ENCODE measurements at places on chromosomes 13 and 19. TPM values are rescaled to one million over a fixed set of nuclear protein-coding genes. Genes with fewer than 3 reads are reported as not detected.

- H3K4me1 ChIP-seq: peaks cover 12% of the 10 kb centered on the region
- no peak overlapping the region for H3K4me3 ChIP-seq
- H3K27me3 ChIP-seq: peaks cover 55% of the 10 kb centered on the region
- H3K36me3 ChIP-seq: no peaks in the 10 kb centered on the region
Measured at GRCh38 chr13:27827646-27828045, 35.4 kb downstream of the GSX1 start.

Gene FTL
- total RNA-seq: 1,027 TPM

DNA sequence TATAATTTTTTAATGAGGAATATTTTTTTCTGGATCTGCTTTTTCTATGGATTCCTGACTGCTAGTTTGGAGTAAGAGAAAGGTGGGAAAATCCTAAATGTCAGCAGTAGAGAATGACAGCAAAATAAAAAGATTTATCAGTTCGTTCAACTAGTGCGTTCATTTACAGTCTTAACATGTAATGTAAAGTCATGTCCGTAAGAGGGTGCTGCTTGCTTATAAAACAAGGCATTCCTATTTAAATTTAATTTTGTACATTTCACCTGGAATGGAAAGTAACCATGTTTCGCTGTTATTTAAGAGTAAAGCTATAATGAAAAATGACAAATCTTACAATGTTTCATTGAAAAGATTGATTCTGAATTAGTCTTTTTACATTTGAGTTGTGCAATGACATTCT, 76.6 kb downstream of the ZMYM2 start:
- peaks cover 76% of the 10 kb centered on the region for H3K36me3 ChIP-seq
- H3K27me3 ChIP-seq: no peaks in the 10 kb centered on the region
- DNase-seq: no peak
- H3K4me1 ChIP-seq: peaks cover 11% of the 10 kb centered on the region
- H3K4me3 ChIP-seq: no peak overlapping the region

DNA sequence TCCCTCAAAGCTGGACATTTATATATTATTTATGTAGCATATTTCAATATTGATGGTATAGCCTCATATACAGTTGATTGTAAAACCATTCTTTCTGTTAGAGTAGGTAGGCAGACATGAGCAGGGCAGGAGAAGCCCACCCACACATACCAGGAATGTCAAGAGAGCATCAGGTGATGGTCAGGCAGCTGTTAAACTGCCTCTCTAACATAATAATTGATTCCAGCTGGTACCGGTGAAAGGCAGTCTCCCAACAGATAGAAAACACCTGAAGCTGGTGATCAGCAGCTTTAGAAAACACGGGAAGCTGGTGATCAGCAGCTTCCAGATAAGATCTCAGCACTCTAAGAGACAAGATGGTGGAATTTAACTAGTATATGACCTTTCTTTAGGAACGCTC, 132.9 kb downstream of the SLITRK6 start:
- H3K4me3 ChIP-seq: no peak overlapping the region
- no peaks in the 10 kb centered on the region for H3K4me1 ChIP-seq
- H3K36me3 ChIP-seq: no peaks in the 10 kb centered on the region
- no peak for DNase-seq
- H3K27ac ChIP-seq: no peak overlapping the region

Gene B3GNT3
- 0.13 TPM for total RNA-seq

- H3K4me3 ChIP-seq: no peak overlapping the region
- no peaks in the 10 kb centered on the region for H3K27me3 ChIP-seq
- no peak for DNase-seq
- no peak overlapping the region for H3K27ac ChIP-seq
Measured at GRCh38 chr19:31616031-31616430, 266.8 kb upstream of the TSHZ3 start.

DNA sequence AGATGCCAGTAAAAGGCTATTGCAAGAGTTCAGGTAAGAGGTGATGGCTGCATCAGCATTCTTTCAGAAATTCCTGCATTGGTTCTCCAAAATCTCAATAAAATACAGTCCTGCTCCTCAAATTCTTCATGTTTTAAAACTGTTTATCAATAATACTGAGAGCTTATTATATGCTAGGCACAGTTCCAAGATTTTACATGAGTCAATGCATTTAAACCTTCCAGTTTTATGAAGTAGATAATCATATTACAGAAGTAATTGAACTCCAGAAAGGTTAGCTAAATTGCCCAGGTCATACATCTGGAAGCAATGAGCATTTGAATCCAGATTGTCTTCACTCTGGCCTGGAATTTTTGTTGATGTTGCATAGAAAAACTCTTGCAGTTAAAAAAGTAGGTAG, 282.9 kb upstream of the SLITRK6 start:
- H3K4me3 ChIP-seq: no peak overlapping the region
- H3K27me3 ChIP-seq: no peaks in the 10 kb centered on the region
- no peaks in the 10 kb centered on the region for H3K36me3 ChIP-seq
- H3K4me1 ChIP-seq: no peaks in the 10 kb centered on the region
- H3K27ac ChIP-seq: no peak overlapping the region

- peaks cover 9% of the 10 kb centered on the region for H3K36me3 ChIP-seq
- H3K4me3 ChIP-seq: peak overlapping the region; percentile 70
- DNase-seq: no peak
- peaks cover 50% of the 10 kb centered on the region for H3K4me1 ChIP-seq
Measured at GRCh38 chr19:49468199-49468598, 5.8 kb upstream of the FLT3LG start.

- H3K4me1 ChIP-seq: no peaks in the 10 kb centered on the region
- H3K27me3 ChIP-seq: no peaks in the 10 kb centered on the region
- H3K27ac ChIP-seq: no peak overlapping the region
- no peak overlapping the region for H3K4me3 ChIP-seq
Measured at GRCh38 chr13:41568972-41569351, 111.6 kb downstream of the RGCC start.

- H3K4me1 ChIP-seq: peaks cover 10% of the 10 kb centered on the region
- no peak overlapping the region for H3K4me3 ChIP-seq
- no peaks in the 10 kb centered on the region for H3K36me3 ChIP-seq
- no peak overlapping the region for H3K27ac ChIP-seq
- no peak for DNase-seq
Measured at GRCh38 chr19:50428772-50429463, 3.8 kb upstream of the MYBPC2 start.

GRCh38 chr13:111531505-111531904, 211.1 kb downstream of the TEX29 start:
- no peak for DNase-seq
- no peak overlapping the region for H3K27ac ChIP-seq
- H3K4me1 ChIP-seq: no peaks in the 10 kb centered on the region
- no peak overlapping the region for H3K4me3 ChIP-seq

DNA sequence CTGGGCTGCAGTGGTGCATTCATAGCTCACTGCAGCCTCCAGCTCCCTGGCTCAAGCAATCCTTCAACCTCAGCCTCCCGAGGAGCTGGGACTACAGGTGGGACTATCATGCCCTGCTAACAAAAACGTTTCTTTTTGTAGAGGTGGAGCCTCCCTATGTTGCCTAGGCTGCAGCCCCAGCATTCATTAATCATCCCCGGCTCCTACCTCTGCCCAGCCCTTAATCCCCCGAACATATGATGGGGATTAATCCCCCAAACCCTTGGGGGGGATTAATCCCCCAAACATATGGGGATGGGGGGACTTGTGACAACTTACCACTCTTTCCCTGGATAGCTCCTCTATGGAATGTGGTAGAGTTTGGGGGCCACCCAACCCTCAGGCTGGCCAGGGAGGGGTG, 45.9 kb downstream of the SUGP2 start:
- DNase-seq: no peak
- H3K27me3 ChIP-seq: peaks cover 29% of the 10 kb centered on the region
- H3K27ac ChIP-seq: no peak overlapping the region
- H3K4me3 ChIP-seq: no peak overlapping the region
- peaks cover 4% of the 10 kb centered on the region for H3K36me3 ChIP-seq
- no peaks in the 10 kb centered on the region for H3K4me1 ChIP-seq

Gene SHANK1
- total RNA-seq: not detected

- H3K4me1 ChIP-seq: peaks cover 8% of the 10 kb centered on the region
- no peaks in the 10 kb centered on the region for H3K27me3 ChIP-seq
- H3K4me3 ChIP-seq: no peak overlapping the region
- no peaks in the 10 kb centered on the region for H3K36me3 ChIP-seq
- no peak for DNase-seq
Measured at GRCh38 chr13:25733001-25733491, 318.8 kb downstream of the SHISA2 start.

GRCh38 chr19:46733690-46734292, 12.1 kb upstream of the FKRP start:
- H3K27ac ChIP-seq: no peak overlapping the region
- DNase-seq: no peak
- H3K4me3 ChIP-seq: no peak overlapping the region
- H3K4me1 ChIP-seq: peaks cover 19% of the 10 kb centered on the region
- peaks cover 58% of the 10 kb centered on the region for H3K36me3 ChIP-seq

Gene BRME1
- total RNA-seq: 5.0 TPM

Gene CGB7
- total RNA-seq: not detected

DNA sequence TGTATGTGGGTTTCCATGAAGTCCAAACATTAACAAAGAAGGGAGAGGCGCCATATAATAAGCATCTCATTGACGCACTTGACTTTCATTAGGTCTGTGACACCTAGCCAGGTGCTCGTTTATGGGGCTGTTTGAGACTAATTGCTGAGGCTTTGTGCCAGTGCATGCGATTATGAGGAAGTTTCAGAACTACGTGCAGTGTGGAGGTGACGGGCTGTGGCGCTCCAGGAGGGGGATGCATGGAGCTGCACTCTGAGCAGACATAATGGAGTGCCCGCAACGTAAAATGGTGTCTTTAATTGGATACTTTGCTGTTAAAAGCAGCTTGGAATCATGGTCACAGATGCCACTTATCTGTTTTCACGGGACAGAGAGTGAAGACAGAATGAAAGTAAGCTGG, 223.2 kb downstream of the FGF9 start:
- no peaks in the 10 kb centered on the region for H3K36me3 ChIP-seq
- no peaks in the 10 kb centered on the region for H3K27me3 ChIP-seq
- no peaks in the 10 kb centered on the region for H3K4me1 ChIP-seq
- DNase-seq: no peak

- H3K27me3 ChIP-seq: no peaks in the 10 kb centered on the region
- H3K4me1 ChIP-seq: peaks cover 6% of the 10 kb centered on the region
- DNase-seq: no peak
- no peaks in the 10 kb centered on the region for H3K36me3 ChIP-seq
- no peak overlapping the region for H3K27ac ChIP-seq
Measured at GRCh38 chr13:23866420-23867026, 22.7 kb downstream of the MIPEP start.

DNA sequence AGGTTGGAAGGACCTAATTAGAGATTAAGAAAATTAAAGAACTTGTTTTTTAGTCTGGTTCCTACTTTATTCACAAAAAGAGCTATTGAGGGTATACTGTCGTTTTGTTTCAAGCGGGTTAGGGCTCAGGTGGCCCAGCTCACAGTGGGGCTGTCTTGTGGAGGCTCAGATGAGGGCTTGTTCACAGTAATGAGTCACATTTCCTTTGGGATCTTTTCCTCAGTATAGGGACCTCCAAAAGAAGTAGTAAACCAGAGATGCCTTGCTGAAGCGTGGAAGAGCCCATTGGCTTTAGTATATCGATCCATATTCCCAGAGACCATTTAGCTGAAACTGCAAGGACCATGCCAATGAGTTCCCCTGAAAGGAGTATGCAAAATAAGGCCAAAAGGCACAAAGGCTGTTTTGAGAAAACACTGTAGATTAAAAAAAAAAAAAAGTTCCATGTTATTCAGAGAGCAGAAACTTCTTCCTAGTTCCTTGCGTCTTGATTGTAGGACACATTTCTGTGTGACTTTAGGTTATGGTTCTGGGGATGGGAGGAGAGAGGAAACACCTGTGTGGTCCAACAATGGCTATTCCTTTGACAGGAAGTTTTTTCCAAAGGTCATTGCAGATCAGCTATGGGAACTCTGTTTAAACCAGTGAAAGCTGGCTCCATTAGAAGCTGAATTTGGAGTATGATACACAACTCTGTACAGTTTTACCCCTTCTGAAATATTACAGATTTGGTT, 32.8 kb upstream of the GPI start:
- no peak for DNase-seq
- peaks cover 16% of the 10 kb centered on the region for H3K36me3 ChIP-seq
- H3K27me3 ChIP-seq: no peaks in the 10 kb centered on the region
- peaks cover 3% of the 10 kb centered on the region for H3K4me1 ChIP-seq

- H3K4me1 ChIP-seq: no peaks in the 10 kb centered on the region
- no peaks in the 10 kb centered on the region for H3K36me3 ChIP-seq
- H3K27ac ChIP-seq: no peak overlapping the region
- DNase-seq: no peak
- peaks cover 40% of the 10 kb centered on the region for H3K27me3 ChIP-seq
Measured at GRCh38 chr13:110398564-110399507, 91.8 kb downstream of the COL4A2 start.

GRCh38 chr19:37933937-37934358, 26.9 kb downstream of the SIPA1L3 start:
- no peak overlapping the region for H3K4me3 ChIP-seq
- H3K27me3 ChIP-seq: no peaks in the 10 kb centered on the region
- peaks cover 3% of the 10 kb centered on the region for H3K4me1 ChIP-seq
- peaks cover 7% of the 10 kb centered on the region for H3K36me3 ChIP-seq
- H3K27ac ChIP-seq: no peak overlapping the region

DNA sequence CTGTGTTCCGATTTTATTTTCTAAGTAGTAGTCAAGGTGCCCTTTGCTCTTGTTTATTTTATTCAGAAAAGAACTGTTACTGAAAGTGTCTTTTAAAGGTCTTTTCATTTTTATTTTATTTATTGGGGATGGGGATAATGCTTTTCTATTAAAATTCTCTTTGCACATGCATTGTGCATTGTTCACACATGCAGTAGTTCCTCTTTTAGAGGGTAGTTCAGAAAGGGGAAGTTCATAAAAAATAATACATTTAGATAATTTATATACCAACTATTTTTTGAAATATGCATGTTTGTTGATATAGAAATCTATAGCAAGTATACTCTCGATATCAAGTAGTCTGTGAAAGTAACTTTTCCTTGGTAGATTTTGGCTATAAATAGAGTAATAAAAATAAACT, 3.5 kb downstream of the GPC5 start:
- H3K4me3 ChIP-seq: no peak overlapping the region
- peaks cover 13% of the 10 kb centered on the region for H3K4me1 ChIP-seq
- H3K36me3 ChIP-seq: no peaks in the 10 kb centered on the region
- no peak for DNase-seq
- H3K27me3 ChIP-seq: peaks cover 58% of the 10 kb centered on the region

- H3K36me3 ChIP-seq: no peaks in the 10 kb centered on the region
- no peak for DNase-seq
- no peaks in the 10 kb centered on the region for H3K4me1 ChIP-seq
- peaks cover 5% of the 10 kb centered on the region for H3K27me3 ChIP-seq
Measured at GRCh38 chr13:31767175-31767900, 28.0 kb downstream of the RXFP2 start.

DNA sequence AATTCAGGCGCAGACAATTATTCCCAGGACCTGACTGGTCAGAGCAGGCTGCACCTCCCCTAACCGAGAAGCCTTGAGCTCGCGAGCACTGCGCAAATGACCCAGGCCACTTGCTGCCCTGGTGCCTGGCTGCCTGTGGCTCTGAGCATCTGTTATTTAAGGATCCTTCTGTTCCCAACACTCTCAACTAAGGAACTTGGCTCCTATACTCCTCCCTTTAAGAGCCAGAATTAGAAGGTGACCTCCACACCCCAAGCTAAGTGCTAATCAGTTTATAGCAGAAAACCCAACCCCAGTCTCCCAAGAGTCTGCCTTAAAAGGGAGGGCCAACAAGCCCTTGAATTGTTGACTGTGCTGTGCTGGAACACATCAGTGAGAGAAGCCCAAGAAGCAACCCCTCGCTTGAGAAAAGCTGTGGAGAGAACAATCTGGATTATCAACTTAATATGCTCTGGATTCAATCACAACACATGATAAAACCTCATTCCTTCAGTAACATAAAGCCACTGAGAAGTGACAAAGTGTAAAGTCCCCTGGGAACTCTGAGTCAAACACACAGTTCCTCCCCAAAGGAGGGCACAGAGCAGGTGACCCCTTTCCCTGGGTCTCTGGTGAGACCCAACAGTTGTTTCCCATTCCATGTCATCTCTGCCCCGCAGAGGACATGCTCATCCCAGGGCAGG, 14.6 kb downstream of the AKAP8L start:
- DNase-seq: no peak
- peaks cover 12% of the 10 kb centered on the region for H3K4me1 ChIP-seq
- H3K36me3 ChIP-seq: peaks cover 32% of the 10 kb centered on the region
- no peak overlapping the region for H3K4me3 ChIP-seq
- H3K27ac ChIP-seq: peak overlapping the region; percentile 47

All from activated CD8-positive, alpha-beta T cell treated with anti-CD3 and anti-CD28 coated beads, Interleukin-2, amount 10 ng/mL, durations not matched to agents 7 days and 5 days (primary cell).